ENCODE measurements at places on chromosomes 4 and X.

DNA sequence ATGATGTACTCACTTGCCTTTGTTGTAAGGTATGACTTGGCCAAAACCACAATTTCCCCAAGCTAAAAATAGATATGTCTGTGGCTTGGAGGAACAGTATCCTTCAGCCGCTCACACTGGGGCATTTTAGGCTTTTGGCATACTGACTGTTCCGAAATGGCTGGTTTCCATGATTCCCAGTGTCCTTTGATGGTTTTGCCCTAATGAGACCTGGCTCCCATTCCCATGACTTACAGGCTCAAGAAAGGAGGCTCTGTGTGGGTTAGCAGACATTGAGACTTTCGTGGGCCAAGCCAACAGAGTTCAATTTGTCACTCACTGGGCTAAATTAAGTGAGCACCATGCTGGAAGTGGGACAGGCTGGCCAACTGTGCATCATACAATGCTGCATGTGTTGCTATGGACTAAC, 150.6 kb downstream of the CEP135 start:
- no peak for DNase-seq

- DNase-seq, result no peak
These were observed 12.9 kb upstream of the IL13RA1 start for GRCh38 chrX:118714521-118714920.

GRCh38 chr4:8192748-8193738, 6.0 kb upstream of the SH3TC1 start:
- DNase-seq, result peak; percentile 63

DNA sequence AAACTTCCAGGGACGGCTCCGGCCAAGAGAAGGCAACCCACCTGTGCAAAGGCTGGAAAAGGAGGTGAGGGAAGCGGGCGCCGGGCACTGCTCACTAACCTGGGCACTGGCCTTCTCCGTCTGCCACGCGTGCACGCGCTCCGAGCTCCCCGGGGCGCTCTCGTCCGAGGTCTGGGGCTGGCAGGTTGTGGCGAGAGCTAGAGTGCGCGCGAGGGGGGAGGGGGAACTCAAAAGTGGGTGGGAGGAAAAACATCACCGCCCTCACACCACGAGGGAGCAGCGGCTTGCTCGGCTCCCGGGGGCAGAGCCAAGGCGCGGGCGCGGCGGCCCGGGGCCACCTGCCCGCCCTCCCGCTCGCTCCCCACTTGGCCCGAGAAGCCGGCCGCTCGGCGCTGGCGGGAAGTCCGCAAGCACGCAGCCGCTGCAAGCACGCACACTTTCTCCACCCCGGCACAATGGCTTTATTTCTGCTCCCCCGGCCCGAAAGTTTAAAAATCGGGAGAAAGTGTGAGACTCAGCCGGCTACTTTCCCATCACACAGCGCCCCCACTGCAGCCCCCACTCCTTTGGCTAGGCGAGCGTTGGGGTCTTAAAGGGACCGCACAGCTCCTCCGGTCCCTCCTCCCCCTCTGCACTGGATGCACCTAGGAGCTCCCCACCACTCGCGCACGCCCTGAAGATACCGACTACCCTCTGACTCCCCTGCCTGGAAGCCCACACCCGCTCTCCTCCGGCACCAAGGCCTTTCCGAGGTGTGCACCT, at the start of gene CHRDL1:
Gene CHRDL1, minus strand, starts transcription at position 173 of the 762 bp plus-strand sequence. CDS start 3,636 bp downstream, outside the sequence.
- DNase-seq, result peak; percentile 42

DNA sequence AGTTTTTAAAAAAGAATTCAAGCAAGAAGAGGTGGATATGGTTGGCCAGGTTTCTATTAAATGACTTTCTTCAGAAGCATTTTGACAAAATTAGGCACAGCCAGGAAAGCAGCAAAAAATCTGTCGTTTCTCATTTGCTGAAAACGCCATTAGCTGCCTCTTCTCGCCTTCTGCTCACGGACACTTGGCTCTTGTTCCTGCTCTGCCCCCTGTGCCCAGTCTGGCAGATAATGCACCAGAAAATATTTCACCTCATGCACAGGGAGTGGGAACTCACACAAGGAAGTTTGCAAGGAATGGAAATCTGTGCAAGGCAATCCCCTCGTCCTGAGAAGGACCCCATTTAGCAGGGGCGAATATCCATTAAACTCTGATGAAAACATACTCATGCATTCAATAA, 260.0 kb downstream of the PACRGL start:
- no peak for DNase-seq

DNA sequence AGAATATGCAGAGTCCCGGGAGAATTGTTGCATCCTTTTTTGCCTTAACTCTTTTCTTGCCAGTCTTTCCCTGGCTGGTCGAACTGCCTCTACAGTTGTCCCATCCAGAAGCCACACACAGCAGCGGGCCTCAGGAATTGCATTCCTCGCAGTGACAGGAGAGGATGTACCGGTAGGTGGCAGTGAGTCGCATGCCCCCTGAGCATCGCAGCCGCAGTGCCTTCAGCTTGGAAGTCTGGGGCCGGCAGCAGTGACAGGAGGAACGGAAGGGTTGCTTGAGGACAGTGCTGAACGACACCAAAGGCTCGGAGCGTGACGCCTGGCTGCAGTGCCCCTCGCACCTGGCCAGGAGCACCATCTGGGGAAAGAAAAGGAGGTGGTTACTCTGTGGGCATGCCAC, 23.5 kb downstream of the NDP start:
- DNase-seq, result peak; percentile 1

DNA sequence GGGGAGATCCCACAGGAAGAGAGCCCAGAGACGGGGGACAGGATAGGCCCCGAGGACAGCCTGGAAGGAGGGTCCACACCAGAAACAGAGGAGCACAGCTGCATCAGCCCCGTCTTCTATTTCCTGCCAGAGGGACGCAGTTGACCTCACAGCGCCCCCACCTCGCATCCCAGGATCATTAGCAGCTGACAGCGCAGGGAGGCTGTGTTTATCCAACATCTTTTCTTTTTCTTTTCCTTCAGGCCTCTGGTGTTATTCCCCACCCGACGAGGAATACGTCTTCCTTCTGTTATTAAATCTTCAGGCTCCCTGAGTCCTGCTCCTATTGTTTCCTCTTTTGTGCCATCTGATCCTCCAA, 75.4 kb downstream of the DCHS2 start:
- no peak for DNase-seq

DNA sequence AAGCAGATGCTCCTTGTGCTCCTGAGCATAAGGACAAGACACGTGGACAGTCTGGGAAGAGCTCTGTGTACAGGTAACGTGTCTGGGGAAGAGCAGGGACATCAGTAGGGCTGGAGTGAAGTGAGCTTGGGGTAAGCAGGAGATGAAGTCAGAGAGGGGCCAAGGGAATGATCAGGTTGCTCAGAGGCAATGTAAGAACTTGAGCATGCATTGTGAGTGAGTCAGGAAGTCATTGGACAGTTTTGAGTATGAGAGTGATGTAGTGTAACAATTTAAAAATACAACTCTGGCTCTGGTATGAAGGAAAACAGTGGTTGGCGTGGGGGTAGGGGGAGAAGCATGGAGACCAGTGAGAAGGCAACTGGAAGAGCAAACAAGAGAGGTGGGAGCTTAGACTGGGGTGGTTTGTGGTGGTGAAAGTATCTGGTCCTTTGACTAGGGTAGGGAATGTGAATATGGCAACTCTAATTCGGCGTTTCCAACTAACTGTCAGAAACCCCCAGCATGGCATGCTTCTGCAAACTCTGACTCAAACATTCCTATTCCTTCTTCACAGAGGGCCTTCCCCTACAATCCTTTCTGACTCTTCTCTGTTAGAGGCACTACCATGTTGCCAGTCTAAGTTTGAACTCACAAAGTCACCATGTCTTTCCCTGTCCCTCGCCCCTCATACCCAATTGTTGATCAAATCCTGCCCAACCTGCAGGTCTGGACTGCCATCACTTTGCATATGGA, 57.2 kb downstream of the STBD1 start:
- no peak for DNase-seq

- DNase-seq, result no peak
These were observed 36.9 kb downstream of the RELL1 start for GRCh38 chr4:37649268-37649667.

- no peak for DNase-seq
These were observed 474.4 kb downstream of the SH2D1A start for GRCh38 chrX:124820738-124821137.

- no peak for DNase-seq
These were observed 201.1 kb downstream of the AFAP1 start for GRCh38 chr4:7738458-7739076.
